Subcutaneous adipose tissue (tissue), 4 donors: ENCODE measurements at places on chromosomes 5 and 9. TPM values are rescaled to one million over a fixed set of nuclear protein-coding genes. Genes with fewer than 3 reads are reported as not detected.

Gene ANKDD1B
- total RNA-seq = 0.51 TPM

Gene RFX3
- total RNA-seq = 10.2 TPM

Gene SLIT3
- 72.3 TPM for total RNA-seq

Gene GCNT4
- total RNA-seq = 1.5 TPM

Gene SPATA31E1
- total RNA-seq = not detected

Gene IFNA2
- total RNA-seq = not detected

Gene FBP1
- total RNA-seq = 160 TPM

Gene SURF2
- 8.8 TPM for total RNA-seq

Gene SLC36A1
- total RNA-seq = 22.7 TPM

Gene IRX4
- 0.68 TPM for total RNA-seq

Gene MED10
- 29.3 TPM for total RNA-seq

Gene DAB2IP
- total RNA-seq = 27.1 TPM

Gene NDFIP1
- 101 TPM for total RNA-seq

Gene PCDHGA10
- total RNA-seq = 4.6 TPM
